MCF 10A (cell line): ENCODE measurements at places on chromosomes 3 and 15. TPM values are rescaled to one million over a fixed set of nuclear protein-coding genes. Genes with fewer than 3 reads are reported as not detected.

ARNT2 gene
- 1.6 and 2.6 TPM in 2 replicates for total RNA-seq

MLF1 gene
- 5.0 and 6.8 TPM in 2 replicates for total RNA-seq

ALDH1A2 gene
- 1.2 and 1.3 TPM in 2 replicates for total RNA-seq

IL20RB gene
- 158 and 163 TPM in 2 replicates for total RNA-seq

PAQR9 gene
- not detected in 2 replicates for total RNA-seq

SLC24A5 gene
- total RNA-seq = not detected in 2 replicates

PODXL2 gene
- total RNA-seq = 10.1 and 10.4 TPM in 2 replicates

GOLGA6L10 gene
- total RNA-seq = 1.9 and 2.6 TPM in 2 replicates

NANOGP8 gene
- 0.75 TPM in 1 of 2 replicates, not detected in the other for total RNA-seq

MOBP gene
- 0.21 TPM in 1 of 2 replicates, not detected in the other for total RNA-seq

CAPN3 gene
- total RNA-seq = 4.7 and 7.5 TPM in 2 replicates

CHRFAM7A gene
- 1.9 TPM in 1 of 2 replicates, not detected in the other for total RNA-seq

ACSBG1 gene
- not detected in 2 replicates for total RNA-seq

DNA sequence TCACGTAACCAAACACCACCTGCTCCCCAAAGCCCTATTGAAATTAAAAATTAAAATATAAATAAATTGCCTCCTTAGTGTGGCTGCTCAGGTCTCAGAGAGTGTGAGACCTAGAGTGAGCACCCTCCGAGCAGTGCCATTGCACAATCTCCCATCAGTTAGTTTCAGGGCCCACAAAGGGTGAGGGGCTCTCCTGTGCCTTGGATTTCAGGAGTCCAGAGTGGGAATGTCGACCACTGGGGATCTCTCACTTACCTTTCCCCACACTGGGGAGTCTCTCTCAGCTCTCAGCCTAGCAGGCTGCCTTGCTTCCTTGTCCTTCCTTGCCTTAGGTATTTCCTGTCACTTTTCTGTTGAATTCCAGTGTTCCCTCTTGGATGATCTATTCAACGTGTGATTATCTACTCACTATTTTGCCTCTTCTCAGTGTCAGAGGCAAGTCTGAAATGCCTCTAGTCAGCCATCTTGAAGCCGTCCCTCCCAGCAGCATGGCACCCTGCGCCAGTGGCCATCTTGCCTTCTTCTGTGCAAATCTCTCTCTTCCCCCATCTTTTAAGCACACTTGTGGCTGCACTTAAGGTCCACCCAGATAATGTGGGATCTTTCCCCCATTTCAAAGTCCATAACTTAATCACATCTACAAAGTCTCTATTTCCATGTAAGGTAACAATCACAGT is 119.3 kb downstream of the LRRK1 start:
- DNase-seq = no peak

GRCh38 chr3:197019021-197019420 is 10.6 kb downstream of the MELTF start:
- DNase-seq = no peak

GRCh38 chr15:87939848-87940457 is 316.6 kb downstream of the NTRK3 start:
- no peak for DNase-seq

- DNase-seq = no peak
Measured at GRCh38 chr3:53255423-53255774, 423 bp downstream of the TKT start.

DNA sequence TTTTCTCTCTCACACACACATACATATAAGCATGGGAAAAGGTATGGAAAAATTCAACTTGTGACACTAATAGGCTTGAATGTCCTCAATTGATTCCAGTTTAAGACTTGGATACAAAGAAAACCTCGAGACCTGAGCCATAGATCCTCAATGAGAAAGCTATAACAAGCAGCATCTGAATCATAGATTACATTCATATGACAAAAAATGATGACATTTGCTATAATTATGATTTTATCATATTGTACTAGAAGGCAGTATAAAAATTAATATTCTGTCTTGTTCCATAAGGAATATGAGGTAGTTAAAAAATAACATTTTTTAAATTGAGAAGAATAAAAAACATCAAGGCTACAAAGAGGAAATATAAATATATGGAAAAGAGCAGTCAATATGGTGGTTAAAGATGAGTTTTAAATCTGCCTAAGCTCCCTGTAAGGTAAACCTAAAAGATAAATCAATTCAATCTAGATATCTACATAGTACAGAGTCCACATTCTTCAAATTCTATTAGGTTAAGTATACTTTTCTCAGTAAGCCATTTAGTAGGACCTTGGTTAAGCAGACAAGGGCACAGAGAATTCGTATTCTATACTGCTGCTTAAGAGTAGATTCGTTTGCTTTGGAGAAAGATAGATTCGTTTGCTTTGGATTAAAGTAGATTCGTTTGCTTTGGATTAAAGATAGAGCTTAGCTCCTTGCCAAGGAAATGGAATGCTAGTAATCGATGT is 175.7 kb downstream of the STAG1 start:
- DNase-seq = no peak

DNA sequence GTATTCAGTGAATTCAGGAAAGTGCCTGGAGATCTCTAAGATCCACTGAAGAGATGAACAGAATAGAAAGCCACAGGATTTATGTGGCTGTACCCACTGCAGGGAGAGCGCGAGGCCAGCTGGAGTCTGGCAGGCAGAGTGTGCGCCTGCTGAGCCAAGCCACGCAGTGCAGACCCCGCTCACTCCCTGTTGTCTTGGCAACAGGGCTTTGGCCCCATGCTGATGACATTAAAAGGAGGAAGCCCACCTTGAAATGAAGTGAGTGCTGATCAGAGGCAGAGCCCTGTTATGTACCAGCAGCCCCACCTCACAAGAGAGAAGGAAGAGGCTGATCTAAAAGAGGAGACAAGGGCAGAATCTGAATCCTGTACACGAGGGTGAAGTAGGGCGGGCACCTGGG is 36.7 kb downstream of the PXYLP1 start:
- no peak for DNase-seq

DNA sequence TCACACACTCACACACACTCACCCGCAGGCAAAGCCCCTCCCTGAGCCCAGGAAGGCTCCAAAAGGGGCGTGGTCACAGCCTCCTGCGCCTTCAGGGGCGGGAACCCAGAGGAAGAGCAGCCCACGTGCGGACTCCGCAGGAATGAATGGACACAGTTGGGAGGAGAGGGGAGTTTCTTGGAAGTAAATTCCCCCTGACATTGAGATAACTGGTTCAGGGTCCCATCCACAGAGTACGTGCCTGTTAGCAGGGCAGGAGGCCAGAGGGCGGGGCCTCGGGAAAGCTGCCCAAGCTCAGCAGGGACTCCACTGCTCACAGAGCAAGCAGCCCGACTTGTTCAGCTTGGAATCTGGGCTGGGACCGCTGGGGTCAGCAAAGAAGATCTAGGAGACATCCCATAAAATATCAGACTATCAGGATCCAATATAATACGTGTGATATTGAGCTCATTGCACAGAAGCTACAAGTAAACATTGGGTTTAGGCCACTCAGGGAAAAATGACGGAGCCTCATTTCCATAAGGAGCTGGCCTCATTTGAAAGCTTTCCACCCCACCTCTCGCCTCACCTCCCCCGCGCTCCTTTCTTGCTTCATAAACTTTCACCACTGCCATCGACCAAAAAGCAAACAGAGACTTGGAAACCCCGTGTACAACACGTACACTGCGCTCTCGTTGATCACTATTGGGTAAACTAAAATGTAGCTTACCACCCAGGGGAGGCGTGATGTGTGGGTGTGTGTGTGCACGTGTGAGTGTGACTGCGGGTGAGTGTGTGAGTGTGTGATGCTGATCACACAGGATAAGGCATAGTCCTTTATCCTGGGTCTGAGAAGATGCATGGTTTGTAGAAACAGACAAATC is 36.0 kb downstream of the TM2D3 start:
- peak; percentile 74 for DNase-seq

- DNase-seq = no peak
Measured at GRCh38 chr3:116966649-116967048, 257.1 kb downstream of the TUSC7 start.

GRCh38 chr15:77493324-77493907 is 72.7 kb downstream of the HMG20A start:
- DNase-seq = no peak

GRCh38 chr3:195551381-195551978 is 8.4 kb upstream of the PPP1R2 start:
- DNase-seq = no peak

GRCh38 chr3:86960550-86960949 is 30.4 kb downstream of the VGLL3 start:
- no peak for DNase-seq

DNA sequence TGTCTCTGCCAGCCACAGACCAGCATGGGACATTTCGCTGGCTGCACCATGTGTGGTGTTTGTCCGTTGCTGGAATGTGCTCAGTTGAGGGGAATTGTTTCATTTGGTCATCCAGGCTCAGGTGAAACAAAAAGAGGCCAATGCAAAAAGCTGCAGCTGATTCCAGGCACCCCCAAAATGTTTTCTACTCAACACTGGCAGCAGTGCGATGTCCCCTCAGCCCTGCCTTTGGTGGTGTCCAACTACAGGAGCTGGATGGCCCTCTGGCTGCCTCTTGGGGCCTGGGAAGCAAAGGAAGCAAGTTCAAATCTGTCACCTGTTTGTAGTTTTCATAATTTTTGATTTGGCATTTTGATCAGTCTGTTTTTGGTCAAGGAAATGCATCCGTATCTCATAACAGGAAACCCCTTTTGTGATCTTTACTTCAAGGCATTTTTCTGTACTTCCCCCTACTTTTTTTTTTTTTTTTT is 141.8 kb downstream of the EEFSEC start:
- no peak for DNase-seq

GRCh38 chr3:188111002-188111584 is 42.9 kb upstream of the LPP start:
- no peak for DNase-seq

- no peak for DNase-seq
Measured at GRCh38 chr3:111605018-111605417, 9.9 kb upstream of the ZBED2 start.

DNA sequence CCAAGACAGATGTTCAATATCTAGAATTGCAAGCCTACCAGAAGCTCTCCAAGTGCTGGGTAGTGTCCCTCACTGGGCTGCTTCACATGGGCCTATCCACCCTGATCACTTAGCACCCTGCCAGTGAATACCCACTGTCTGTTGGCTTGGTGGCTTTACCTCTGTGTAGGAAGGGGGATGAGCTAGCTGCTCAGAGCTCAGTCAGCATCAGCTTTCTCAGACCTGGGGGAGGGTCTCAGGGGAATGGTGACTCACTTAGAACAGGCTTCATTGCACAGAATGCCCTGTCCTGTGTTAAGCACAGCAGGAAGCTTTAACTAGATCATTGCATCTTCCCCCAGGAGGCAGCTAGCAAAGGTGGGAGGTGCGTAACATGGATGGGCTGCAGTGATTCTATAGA is 209.8 kb downstream of the PDCD6IP start:
- no peak for DNase-seq

DNA sequence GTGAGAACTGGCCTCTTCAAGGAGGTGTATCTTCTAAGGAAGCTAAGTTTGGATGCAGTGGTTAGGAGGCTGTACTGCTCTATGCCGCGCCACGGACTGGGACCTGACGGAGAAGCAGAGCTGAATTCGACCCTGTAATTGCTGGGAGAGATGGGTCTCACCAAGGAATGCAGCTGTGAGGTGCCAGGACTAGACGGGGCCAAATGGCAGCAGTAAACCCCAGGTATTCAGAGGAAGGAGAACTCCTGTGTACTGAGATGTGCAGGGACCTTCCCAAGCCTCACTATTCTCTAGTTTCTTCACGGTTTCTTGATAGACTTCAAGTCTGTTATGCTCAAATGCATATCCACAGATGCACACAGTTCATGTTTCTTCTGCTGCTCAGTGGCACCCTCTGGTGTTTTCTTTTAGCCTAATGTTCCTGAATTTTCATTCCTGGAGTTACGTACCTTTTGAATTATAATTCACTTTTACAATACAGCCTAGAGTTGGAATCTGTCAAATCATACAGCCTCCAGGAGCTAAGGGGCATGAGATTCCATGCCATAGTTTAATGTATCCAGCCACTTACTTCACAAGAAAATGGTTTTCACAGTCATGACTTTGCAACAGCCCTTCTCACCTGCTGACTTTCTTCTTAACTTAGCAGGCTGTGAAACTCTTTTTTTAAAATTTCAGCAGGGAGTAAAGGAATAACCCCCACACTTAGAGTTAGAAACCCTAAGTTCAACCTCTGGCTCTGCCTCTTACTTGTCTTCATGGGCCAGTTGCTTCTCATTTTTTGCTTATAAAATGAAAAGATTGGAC is 61.8 kb downstream of the GLDN start:
- peak; percentile 65 for DNase-seq

DNA sequence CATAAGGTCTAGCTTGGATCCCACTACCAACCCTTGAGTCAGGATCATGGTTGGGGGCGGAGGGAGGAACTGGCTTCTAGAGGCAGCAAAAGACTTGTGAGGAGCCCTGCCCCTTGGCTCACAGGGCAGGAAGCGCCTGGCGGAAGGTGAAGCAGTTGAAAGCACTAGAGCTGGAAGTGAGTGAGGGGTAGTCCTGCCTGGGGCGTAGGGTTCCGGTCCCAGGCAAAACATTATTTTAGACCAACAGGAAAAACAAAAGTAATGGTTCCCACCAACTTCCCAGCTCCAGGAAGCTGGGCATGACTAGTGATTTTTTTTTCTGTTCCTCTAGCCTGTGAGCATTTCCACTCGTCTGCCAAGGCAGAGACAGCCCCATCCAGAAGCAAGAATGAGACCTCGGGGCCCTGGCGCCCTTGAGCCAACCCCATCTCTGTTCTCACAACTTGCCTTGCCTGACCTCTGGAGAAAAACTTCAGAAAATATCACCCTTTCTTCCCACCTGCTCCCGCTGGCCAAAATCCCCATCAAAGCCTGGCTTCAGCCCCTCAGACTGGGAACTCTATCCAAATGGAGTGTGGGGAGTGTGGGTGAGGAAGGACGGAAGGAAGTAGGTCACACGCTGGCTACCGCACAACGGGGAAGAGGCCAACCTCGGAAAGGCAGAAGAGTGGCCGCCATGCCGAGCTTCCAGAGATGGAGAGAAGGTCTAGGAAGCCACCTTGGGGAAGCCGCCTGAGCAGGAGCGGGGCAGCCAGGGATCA is 57.5 kb downstream of the RBPMS2 start:
- DNase-seq = no peak

- no peak for DNase-seq
Measured at GRCh38 chr3:113454057-113454456, 12.8 kb upstream of the CFAP44 start.

DNA sequence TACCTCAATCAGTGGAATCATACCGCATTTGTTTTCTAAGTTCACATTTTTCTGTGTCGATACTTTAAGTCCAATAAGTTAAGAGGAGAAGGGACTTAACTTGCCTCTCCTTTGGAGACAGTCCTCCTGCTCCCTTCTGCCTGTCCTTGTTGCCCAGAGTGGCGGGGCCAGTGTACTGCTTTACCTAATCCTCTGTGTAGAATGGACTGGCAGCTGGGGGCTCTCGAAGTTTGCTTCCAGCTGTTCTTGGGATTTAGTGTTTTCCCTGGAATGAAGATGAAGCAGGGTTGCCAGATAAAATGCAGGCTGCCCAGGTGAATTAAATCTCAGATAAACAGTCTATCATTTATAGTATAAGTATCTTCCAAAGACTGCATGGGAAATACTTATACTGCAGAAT is 287.6 kb upstream of the C2CD4B start:
- DNase-seq = no peak

GRCh38 chr15:29129221-29129620 is 140.4 kb downstream of the NSMCE3 start:
- DNase-seq = no peak
